ENCODE measurements at places on chromosomes 12 and 14.

GRCh38 chr12:109981311-109981710, 14.9 kb downstream of the GIT2 start:
- DNase-seq, result no peak

GRCh38 chr12:95228617-95229016, 11.0 kb downstream of the VEZT start:
- no peak for DNase-seq

GRCh38 chr12:25958428-25959070, at the start of gene RASSF8:
Gene RASSF8 (plus strand): TSS chr12:25958682. CDS start chr12:26055344, 96,662 bp downstream.
- DNase-seq, result peak; percentile 95

- DNase-seq, result peak; percentile 37
Observed at GRCh38 chr12:94183708-94184379, 35.5 kb downstream of the PLXNC1 start.

DNA sequence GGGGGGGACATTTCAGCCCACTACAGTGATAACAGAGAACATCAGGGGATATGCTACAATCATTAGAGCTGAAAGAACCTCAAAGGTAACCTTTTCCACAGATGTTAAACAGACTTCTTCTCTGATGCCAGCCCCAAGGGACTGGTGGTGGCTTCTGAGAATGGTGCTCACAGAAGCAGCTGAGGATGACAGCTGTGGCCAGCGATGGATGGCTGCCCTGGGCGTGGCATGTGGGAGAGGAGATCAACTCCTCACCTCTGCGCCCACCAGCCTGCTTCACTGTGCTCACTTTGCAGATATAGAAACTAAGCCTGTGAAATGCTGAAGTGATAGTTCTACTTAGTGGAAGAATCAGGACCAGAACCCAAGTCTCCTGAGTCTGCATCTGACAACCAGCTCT, 33.0 kb downstream of the FOXN3 start:
- DNase-seq, result no peak

GRCh38 chr12:56029666-56030293, 8.9 kb downstream of the IKZF4 start:
- peak; percentile 79 for DNase-seq

DNA sequence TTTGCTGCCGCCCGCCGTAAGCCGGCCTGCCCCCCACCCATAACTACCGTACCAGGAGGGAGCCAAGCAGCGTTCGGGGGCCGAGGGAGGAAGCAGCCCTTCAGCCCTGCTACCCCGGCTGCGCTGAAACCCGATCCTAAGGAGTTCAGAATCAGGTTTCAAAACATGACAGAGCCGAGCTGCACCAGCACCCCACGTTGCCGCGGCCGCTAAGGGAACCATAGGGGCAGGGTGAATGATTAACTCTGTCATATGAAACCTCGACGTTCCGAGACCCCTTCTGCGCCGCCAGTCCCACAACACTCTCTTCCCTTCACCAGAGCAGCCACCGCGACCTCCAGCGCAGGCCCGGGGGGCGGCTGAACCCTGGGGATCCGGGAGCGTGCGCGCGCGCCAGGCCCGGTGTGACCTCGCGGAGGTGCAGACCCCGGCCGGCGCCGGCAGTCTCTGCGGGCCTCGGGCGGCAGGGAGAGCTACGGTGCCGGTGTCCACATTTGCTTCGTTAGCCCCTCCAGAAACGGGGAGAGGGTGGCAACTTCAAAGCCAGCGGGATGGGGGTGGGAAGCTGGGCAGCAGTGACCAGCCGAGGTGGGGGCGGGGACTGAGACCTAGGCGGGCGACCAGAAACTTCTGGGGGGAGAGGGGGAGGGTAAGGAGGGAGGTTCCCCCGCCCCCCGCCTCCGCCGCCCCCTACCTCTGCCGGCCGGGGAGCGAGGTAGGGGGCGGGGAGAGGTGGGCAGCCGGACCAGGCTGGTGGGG, 1.6 kb downstream of the SIX4 start:
- DNase-seq, result peak; percentile 86

- DNase-seq, result no peak
Observed at GRCh38 chr12:730550-730949, 21.8 kb upstream of the WNK1 start.

GRCh38 chr12:50151047-50151687, 16.0 kb downstream of the CERS5 start:
- DNase-seq, result no peak

- no peak for DNase-seq
Observed at GRCh38 chr12:88681271-88681670, 101.0 kb upstream of the KITLG start.

- DNase-seq, result no peak
Observed at GRCh38 chr12:1937481-1938224, 19.2 kb upstream of the CACNA2D4 start.

GRCh38 chr14:33297565-33297964, 358.9 kb downstream of the NPAS3 start:
- DNase-seq, result no peak

- DNase-seq, result peak; percentile 39
Observed at GRCh38 chr12:122825773-122826724, 9.2 kb upstream of the HIP1R start.

- no peak for DNase-seq
Observed at GRCh38 chr14:49553892-49554291, 32.3 kb downstream of the RPS29 start.

DNA sequence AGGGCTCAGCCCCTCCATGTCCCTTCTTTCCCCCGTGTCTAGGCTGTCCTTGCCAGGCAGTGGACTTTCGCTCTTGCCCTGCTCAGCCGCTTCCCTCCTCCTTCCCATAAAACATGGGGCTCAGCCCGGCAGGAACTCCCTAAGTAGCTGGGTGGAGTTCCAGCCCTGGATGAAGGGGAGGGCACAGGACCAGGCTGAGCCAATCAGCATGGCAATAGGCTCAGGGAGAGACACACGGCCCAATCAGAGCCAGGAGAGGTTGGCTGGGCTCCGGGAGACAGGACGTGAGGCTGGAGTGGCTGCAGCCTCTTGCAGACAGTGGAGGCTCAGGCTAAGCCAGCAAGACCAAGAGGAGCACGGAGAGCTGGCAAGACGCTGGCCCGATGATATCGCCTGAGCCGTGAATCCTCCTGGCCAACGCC, 54.3 kb downstream of the GALNT9 start:
- peak; percentile 80 for DNase-seq

DNA sequence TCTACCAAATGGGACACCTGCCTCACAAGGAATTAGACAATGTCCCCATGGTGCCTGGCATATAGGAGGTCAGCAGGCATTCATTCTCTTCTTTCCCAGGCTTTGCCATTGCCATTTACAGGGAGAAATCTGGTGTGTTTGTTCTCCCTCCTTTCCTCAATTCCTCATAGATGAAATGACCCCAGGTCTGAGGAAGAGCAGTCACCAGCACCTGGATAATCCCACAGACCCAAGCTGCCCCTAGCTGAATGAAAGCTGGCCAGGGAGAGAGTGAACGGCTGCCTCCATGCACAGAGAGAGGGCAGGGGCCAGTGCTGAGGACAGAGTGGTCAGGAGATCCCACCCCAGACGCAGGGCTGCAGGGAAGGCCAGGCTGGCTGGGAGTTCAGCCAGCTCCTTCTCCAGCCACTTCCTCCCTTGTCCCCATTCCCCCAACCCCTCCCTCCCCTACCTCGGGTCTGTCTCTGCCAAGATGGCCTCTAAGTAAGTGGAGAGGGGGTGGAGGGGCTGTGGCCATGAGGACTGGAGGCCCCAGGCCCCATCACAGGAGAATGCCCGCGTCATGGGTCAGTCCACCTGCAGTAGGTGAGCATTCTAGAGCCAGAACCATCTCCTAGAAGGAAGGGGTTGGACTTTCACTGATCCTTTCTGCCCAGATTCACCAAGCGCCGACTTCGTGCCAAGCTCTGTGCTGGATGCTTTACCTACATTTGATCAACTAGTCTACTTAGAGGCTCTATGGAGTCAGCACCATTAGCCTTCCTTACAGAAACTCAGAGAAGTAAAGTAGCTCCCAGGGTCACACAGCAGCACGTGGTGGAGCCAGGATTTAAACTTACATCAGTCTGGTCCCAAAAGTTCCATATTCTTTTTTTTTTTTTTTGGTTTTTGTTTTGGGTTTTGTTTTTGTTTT, 2.0 kb upstream of the KRT4 start:
- DNase-seq, result no peak

- DNase-seq, result no peak
Observed at GRCh38 chr14:21072781-21073339, 2.8 kb downstream of the ARHGEF40 start.

GRCh38 chr12:104691721-104692556, 235.2 kb downstream of the CHST11 start:
- no peak for DNase-seq

- DNase-seq, result no peak
Observed at GRCh38 chr12:26046203-26046602, 78.6 kb downstream of the BHLHE41 start.

GRCh38 chr14:89575386-89576061, 158.5 kb upstream of the FOXN3 start:
- DNase-seq, result no peak

DNA sequence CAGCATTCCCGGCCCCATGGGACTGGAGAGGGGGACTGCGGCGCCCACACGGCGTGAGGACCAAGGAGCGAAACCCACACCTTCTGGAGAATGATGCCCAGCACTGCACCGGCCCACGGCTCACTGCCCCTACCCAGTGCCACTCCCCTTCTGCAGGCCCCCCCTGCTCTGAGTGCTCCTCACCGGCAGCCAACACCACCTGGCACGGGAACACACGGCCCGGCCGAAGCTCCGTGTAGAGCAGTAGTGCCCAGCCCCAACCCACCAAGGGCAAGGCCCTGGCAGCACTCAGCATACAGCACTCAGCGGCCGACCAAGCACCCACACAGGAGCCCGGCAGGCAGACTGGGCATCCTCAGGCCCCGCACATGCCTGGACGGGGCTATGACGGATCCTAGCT, 13.4 kb downstream of the BTBD6 start:
- DNase-seq, result no peak

DNA sequence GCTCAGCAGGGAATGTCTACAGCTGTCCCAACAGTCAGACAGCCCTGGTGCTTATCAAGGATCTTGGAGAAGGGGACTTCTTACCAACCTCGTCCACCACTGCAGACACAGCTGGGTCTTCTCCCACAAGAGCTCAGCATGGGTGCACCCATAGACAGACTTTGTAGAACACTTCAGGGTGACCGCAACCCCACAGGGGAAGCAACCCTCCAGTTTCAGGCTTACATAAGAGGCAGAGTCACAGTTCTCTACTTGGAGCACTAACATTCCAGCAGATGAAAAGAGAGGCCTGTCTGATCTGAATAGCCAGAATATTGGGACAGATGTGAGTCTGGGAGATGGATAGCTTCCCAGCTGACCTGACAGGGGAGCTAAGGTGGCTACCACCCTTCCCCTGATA, 3.5 kb upstream of the CLEC1A start:
- DNase-seq, result no peak

GRCh38 chr12:66196806-66197205, 7.8 kb downstream of the IRAK3 start:
- DNase-seq, result no peak

DNA sequence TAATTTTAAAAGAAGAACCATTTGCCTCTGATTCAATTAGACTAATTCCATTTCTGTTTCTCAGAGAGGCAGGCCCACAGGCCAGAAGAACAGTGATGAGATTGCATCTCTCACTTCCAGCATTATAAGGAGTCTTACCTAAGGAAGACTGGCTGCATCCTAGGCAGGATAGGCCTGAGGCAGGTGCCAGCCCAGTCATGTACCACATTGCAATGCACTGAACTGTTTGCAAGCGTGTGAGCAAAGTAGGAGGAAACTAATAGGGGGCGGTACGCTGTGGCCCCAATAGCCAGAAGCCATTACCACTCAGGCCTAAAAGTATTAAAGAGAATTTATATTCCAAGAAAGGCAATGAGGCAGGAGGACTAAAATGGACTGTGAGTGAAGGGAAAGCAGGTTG, 12.1 kb upstream of the CNIH1 start:
- no peak for DNase-seq

DNA sequence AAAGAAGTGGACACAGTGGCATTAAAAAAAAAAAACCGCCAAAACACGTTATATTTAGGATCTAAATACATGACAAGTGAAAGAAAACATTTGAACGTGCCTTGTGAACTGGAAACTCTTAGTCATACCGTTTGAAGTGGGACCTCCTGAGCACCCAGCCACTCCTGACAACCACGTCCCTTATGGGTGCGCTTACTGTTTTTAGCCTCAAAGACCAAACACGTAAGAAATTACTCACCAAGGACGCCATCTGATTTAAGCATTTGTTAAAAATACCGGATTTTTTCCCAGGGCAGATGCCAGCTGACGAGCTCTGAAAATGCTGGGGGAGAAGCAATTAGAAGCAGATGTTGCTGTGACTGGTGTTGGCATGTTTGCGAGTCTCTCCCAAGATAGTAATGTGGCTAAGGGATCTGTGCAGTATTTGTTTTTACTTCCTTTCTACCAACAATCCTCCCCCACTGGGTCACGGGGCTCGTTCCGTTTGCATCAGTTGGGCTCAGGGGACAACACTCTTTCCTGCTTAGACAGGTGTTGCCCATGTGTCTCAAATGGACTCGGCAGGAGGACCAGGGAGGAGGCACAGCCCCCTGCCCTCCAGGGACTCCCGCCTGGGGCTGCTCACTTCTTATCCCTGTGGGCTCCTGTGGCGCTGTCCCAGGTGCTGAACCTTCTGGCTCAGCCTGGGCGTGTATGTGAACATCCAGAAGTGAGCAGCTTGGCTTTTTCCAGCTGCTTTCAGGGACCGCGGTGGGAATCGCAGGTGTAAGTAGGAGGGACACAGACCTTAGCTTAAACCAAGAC, 101.0 kb downstream of the BEGAIN start:
- peak; percentile 93 for DNase-seq

GRCh38 chr12:68809190-68810026, 1.4 kb downstream of the MDM2 start:
- DNase-seq, result no peak

GRCh38 chr14:58746261-58746660, 108.5 kb downstream of the DACT1 start:
- no peak for DNase-seq

- DNase-seq, result no peak
Observed at GRCh38 chr14:33941718-33942117, 9.2 kb downstream of the EGLN3 start.

- no peak for DNase-seq
Observed at GRCh38 chr12:19484738-19485137, 45.4 kb downstream of the AEBP2 start.

GRCh38 chr12:111361717-111362576, 6.9 kb downstream of the PHETA1 start:
- no peak for DNase-seq

- DNase-seq, result peak; percentile 26
Observed at GRCh38 chr12:122072031-122072970, 6.3 kb upstream of the MLXIP start.

DNA sequence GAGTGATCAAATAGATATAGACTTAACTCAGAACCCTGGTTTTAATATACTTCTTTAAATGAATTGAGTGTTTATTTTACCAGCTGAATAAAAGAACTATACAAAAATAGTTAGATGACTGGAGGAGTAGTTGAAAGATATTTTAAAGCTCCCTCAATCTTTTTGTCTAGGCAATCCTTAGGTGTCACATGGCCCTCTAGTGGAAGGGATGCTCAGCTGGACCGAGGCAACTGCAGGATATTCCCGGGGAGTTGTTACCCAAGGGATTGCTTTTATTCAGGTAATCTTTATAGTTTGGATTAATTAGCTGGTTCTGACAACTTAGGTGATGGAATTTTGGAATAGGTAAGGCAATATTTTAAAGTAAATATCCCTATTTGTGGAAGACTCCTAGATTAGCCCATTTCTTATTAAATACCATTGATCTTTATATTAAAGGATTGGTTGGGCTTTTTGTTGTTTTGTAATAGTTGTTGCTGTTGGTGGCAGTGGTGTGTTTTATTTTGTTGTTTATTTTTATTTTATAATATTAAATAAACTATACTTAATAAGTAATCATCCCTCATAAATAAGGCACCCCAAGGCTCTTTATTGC, 57.1 kb downstream of the ZDHHC17 start:
- DNase-seq, result peak; percentile 69

- no peak for DNase-seq
Observed at GRCh38 chr12:111673503-111673902, 12.3 kb downstream of the BRAP start.
